ENCODE measurements at places on chromosomes 3 and 15.

DNA sequence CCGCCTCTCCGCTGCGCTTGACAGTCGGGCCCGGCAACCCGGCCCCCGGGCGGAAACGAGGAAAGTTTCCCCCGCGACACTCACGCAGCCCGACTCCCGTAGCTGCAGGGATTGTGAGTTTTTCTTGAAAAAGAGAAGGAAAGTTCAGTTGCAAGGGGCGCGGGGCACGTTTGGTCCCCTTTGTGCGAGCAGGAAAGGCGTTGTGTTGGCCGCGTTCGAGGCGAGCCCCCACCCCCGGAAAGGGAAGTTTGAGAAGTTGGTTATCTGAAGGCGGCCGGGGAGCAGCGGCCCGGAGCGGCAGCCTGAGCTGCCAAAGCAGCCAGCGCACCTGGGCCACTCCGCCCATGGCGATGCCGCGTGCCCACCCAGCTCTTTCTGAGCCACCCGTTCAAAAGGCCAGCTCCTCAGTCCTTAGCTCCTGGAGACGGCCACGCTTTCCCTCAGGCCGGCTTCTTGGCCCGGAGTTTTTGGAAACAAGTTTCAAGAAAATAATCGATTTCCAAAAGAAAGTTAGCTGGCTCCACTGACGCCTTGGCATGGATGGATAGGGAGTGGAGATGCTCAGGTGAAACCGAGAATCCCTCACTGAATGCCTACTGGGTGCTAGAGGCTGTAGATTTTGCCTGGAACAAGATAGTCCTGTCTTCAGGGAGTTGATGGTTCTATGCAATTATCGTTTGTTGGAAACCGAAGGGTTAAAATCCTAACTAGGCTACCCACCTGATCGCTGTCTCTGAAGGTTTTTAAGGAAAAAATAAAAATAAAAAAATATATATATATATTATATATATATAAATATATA is 832 bp downstream of the TGFBR2 start:
- DNase-seq = peak; percentile 43

- DNase-seq = no peak
Measured at GRCh38 chr15:28255965-28256364, 66.0 kb downstream of the HERC2 start.

GRCh38 chr3:30453360-30454039 is 152.9 kb upstream of the TGFBR2 start:
- DNase-seq = no peak

DNA sequence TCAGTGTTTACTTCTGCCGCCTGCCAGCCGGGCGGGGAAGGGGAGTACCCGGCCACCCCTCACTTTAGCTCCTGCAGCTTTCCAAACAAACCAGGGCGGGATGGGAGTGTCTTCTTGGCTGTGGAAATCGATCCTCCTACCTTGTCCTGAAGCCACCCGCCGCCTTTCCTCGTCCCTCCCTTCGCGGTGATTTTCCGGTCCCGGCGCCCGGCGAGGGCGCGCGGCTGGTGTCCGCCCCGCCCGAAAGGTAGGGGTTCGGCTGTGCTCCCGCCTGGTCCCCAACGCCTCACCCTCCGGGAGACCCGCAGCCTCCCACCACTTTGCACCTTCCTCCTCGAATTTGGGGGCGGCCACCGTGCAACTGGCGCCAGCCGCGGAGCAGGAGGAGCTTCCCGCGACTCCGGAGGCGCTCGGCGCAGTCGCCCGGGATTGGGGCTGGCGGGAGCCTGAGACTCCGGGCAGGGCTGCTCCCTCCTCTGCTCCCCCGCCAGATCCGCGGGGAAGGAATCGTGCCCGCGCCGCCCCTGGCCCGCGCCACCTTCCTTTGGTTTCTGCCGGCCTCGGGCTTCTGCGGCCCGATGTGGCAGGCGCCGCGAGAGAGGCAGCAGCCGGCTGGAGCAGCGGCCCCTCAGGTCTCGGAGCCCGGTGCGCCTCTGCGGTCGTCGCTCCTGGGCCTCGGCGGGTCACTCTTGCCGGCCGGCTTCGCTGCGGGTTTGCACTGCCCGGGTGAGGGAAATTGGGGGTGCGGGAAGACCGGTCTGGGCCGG is 30.7 kb upstream of the ST3GAL6 start:
- no peak for DNase-seq

GRCh38 chr3:62319570-62320243 is 53.6 kb downstream of the FEZF2 start:
- DNase-seq = no peak

GRCh38 chr15:73969151-73969759 is 22.8 kb downstream of the STOML1 start:
- DNase-seq = no peak

- DNase-seq = no peak
Measured at GRCh38 chr15:97929456-97930229, 30.9 kb upstream of the ARRDC4 start.

GRCh38 chr15:88018869-88019641 is 237.5 kb downstream of the NTRK3 start:
- no peak for DNase-seq

GRCh38 chr15:50182219-50183013 is 420 bp downstream of the SLC27A2 start:
- no peak for DNase-seq

GRCh38 chr3:50393061-50393460 is 33.7 kb upstream of the TMEM115 start:
- DNase-seq = no peak

GRCh38 chr3:71102111-71102983 is 481.2 kb downstream of the FOXP1 start:
- DNase-seq = no peak

DNA sequence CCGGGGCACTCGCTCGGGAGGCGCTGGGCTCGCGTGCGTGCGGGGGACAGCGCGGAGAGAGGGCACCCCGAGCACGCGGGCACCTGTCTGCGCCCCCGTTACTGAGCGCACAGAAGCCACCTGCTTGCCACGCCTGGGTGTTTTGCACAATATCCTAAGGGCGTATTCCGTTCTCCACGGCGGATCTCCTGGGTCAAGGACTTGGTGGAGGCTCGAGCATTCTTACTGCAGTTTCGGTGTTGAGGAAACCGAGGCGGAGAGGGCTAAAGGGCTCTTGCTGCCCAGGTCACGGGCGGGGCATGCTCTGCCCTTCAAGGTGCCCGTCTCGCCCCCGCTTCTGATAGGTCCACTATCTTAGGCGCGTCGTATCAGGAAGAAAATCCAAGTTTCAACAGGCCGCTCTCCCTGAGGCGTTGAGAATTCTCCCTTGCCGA is 526 bp downstream of the GPD1L start:
- DNase-seq = no peak

GRCh38 chr15:27990521-27991515 is 108.3 kb downstream of the OCA2 start:
- no peak for DNase-seq

- DNase-seq = no peak
Measured at GRCh38 chr3:102189956-102190723, 244.7 kb upstream of the ZPLD1 start.

- DNase-seq = peak; percentile 39
Measured at GRCh38 chr3:128316481-128316891, 150.2 kb downstream of the DNAJB8 start.

DNA sequence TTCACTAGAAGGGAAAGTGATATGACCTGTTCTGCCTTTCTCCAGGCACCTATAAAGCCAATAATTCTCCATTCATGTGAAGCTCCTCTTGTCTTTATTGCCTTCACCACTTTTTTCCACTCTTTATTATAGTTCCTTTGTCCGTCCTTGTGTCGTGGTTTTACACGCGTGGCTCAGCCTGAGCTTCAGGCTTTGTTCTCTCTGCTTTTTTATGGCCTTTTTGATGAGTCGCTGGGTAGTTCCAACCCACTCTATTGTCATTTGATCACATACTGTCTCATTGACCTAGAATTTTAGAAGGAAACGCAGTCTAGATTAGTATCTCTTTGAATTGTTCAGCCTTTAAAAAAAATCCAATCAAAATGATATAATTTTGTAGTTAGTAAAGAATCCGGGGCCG is 403.2 kb downstream of the PTPRG start:
- DNase-seq = no peak

GRCh38 chr3:195889870-195890295 is 18.5 kb downstream of the TNK2 start:
- DNase-seq = no peak

GRCh38 chr3:30752491-30752890 is 142.0 kb downstream of the GADL1 start:
- DNase-seq = no peak

- DNase-seq = no peak
Measured at GRCh38 chr15:55741833-55742497, 987 bp downstream of the PRTG start.

DNA sequence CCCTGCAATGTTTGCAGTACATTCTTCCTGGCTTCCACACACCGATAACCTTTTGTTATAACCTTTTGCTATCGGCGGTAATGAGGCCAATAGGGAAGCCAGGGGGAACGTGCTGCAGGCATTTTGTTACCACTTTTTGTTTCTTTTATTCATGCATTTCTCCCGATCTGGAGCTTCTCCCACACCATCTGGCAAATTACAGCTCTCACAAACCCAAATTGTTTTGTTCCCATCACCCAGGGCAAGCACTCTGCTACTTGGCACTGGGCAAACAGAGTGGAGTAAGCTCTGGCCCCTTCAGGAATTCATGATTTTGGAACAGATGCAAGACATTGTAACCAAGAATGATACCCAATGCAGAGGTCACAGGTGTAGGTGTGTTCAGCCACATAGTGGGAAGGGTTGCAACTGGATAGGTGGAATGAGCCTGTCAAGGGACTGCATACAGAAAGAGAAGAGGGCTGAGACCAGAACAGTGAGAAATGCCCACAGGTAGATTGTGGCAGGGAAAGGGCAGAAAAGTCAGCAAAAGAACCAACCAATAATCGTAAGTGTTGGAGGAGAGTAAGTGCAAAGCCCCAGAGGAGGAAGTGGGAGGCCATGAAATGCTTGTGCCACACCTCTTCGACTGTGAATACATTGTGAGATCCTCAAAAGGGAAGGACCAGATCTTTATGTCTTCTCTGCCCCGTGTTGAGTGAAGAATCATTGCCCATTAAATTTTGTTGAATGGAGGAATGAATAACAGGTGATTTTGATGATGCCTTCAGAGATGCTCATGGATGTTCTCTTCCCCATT is 45.8 kb downstream of the PARP15 start:
- DNase-seq = no peak

GRCh38 chr3:32470362-32470761 is 32.3 kb downstream of the CMTM6 start:
- no peak for DNase-seq

DNA sequence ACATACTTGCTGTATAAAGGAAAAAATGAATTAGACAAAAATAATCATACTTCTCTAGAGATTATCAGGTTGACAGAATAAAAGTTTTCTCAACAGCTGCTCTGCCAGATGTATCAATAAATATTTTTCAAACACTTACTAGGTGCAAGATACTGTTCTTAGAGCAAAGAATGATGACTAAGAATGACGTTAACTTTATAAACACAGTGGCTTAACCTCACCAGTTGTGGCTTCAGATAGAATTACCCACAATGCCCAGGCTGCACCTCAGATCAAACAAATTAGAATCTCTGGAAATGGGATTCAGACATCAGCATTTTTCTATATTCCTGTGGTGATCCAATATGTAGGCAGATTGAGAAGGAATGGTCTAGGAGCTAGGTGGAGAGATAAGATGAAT is 422.4 kb upstream of the ATP11B start:
- no peak for DNase-seq

- no peak for DNase-seq
Measured at GRCh38 chr3:142120707-142121106, 28.6 kb downstream of the TFDP2 start.

DNA sequence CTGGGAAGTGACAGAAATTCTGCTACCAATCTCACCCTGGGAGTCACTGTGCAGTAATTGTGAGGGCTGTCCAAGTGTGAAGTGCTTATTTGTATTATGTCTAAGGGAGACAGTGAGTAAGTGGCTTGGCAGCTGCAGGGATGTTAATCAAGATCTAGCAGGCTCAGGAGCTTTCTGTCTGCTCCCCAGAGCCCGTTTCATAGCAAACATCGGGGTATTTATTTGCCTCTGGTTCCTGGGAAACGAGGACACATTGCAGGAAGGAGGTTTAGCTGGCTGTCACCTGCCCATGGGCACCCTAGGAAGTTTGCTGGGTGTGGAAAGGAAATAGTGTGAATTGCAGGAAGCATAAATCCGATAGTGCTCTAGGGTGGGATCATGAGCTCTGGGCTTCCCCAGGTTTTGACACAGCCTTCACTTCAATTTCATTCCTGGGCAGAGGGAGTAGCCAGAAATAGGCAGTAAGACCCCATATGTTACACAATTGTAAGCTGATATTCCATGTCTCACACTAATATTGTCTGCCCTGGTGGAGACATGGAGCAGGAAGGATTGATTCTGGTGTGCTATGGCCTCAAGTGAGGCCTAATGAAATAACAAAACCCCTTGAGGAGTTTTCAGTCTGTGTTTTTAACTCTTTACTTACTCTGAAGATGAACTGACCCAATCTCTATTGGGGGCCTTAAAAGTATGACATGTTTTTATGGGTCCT is 74.1 kb upstream of the MITF start:
- DNase-seq = no peak

GRCh38 chr3:178300441-178300959 is 235.7 kb upstream of the KCNMB2 start:
- no peak for DNase-seq

DNA sequence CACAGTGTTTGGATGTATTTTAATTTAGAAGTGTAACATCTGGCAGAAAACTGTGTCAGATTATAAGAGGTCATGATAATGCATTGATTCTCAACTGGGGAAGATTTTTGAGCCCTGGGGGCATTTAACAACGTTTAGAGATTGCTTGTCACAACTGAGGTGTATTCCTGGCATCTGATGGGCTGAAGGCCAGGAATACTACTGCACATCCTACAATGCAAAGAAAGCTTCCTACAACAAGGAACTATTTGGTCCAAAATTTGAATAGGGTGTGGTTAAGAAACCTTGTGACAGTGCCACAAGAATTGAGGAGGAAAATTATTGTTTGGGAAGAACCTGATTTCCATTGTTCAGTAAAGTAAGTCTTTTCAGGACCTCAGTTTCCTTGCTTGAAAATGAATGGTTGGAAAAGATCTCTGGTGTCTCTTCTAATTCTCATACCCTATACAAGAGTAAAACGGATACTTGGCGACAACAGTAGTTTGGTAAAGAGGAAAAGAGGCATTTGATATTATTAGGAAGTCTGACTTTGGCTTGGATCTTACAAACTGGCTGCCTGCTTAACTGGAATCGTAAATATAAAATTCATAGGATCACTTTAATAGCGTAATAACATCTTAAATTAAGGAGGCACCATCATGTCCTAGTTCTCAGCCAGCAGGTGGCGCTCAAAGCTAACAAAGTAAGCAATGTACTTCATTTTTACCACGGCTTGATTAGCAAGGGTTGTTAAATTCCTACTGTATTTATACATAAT is 4.3 kb downstream of the DAZL start:
- DNase-seq = peak; percentile 62

GRCh38 chr3:77618686-77619085 is 578.8 kb downstream of the ROBO2 start:
- no peak for DNase-seq

DNA sequence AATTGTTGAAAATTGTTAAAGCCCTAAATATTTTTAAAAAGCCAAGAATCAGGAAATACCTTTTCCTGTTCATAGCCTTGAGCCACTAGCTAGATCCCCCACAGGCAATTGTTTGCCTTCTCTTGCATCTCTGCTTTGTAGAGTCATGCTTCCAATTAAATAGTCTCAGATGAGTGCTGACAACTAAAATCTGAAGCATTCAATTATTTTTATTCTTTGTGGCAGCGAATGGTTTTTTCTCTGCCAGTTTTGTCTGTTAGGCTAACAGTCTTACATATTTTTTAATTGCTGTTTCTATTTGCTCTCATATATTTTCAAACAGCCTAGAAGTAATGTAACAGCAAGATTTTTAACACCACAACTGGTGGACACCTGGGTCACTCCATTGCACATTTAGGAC is 277.1 kb upstream of the GBE1 start:
- DNase-seq = no peak
